NCI-H524 treated with DMSO at 0.1 percent for 48 hours (cell line): ENCODE measurements at places on chromosomes 2 and 18.

DNA sequence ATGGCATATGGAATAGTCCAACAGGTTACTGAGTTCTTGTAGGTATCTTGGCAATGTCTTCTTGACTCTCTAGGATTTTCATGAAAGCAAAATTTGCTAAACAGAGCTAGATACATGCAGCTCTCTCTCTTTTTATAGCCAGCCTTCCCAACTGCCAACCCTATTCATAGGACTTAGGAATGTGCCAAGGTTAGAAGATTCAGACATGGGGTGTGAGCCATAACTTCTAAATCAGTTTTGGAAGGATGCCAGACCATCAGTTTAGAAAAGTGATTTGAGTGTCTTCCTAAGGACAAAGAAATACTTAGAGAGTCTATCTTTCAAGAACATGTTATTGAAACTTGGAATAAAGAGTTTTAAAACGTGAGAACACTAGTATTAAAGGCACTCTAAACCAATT, 619.5 kb upstream of the FANCL start:
- no peak for DNase-seq

DNA sequence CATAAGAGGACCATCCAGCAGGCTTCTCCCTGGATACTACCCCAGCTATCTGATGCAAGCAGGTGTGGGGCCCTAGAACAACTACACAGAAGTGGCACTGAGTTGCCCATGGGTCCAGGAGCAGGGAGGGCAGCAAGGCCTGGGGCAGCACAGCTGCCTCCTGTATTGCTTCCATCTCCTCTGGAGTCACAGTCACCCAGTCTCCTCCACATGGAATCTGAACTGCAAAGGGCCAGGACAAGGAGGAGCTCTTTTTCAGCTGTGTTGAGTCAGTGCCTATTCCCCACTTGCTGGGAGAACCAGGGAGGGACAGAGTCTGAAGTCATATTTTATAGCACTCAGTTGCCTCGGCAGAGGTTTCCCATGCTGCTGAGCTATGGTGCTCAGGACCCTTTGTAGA, 67.9 kb upstream of the ALPP start:
- no peak for DNase-seq

DNA sequence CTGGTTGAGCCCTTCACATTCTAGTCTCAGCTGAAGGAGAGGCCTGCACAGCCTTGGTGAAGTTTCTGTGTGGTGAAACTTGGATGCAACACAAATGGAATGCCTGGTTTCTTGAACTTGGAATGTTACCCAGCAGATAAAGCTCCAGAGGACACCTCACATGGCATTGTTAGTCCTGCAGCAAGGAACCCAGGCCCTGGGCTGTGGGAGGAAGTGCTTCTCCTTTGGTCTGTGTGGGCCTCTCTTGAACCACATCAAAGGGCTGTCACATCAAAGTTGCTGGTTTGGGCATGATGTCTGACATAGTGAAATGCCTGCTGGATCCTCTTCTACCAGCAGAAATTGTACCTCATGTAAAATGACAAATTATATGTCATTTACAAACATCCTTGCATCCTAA, 198.5 kb downstream of the FHOD3 start:
- no peak for DNase-seq

DNA sequence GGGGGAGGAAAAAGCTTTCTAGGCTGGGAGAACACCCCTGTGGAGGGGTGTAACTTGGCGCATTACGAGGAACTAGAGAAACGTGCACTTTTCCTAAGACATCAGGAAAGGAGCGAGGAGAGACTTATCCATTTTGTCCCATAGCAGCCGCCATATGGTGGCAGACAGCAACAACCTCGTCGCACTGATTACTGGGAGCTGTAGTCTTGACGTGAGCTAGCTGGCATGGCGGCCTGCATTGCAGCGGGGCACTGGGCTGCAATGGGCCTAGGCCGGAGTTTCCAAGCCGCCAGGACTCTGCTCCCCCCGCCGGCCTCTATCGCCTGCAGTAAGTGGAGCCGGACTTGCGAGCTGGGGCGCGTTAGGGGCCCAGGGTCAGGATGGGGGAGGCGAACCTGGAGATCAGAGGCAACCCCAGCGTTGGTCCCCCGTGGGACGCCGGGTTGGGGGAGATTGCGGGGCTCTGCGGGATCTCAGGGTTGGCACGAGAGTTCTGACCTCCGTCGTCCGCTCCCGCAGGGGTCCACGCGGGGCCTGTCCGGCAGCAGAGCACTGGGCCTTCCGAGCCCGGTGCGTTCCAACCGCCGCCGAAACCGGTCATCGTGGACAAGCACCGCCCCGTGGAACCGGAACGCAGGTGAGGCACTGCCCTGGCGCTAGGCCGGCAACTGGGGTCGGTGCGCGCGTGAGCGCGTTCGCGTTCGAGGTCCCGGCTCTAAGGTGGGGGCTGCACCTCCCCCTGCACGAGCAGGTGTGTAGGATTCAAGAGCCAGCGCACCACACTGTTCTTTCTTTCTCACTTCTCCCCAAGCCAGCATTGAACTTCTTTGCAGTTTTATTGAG, at the start of gene MRPL19:
MRPL19 (plus strand) TSS at position 201 of the 843 bp plus-strand sequence; CDS start at position 226, 25 bp downstream.
- DNase-seq: peak; percentile 80

- DNase-seq: no peak
Measured at GRCh38 chr2:70474256-70474848, 79.3 kb downstream of the TGFA start.

GRCh38 chr2:164873210-164873908, 31.7 kb upstream of the COBLL1 start:
- no peak for DNase-seq

GRCh38 chr2:98896944-98897343, 39.1 kb downstream of the CRACDL start:
- DNase-seq: no peak

GRCh38 chr2:144950899-144951560, 431.1 kb upstream of the ZEB2 start:
- no peak for DNase-seq

DNA sequence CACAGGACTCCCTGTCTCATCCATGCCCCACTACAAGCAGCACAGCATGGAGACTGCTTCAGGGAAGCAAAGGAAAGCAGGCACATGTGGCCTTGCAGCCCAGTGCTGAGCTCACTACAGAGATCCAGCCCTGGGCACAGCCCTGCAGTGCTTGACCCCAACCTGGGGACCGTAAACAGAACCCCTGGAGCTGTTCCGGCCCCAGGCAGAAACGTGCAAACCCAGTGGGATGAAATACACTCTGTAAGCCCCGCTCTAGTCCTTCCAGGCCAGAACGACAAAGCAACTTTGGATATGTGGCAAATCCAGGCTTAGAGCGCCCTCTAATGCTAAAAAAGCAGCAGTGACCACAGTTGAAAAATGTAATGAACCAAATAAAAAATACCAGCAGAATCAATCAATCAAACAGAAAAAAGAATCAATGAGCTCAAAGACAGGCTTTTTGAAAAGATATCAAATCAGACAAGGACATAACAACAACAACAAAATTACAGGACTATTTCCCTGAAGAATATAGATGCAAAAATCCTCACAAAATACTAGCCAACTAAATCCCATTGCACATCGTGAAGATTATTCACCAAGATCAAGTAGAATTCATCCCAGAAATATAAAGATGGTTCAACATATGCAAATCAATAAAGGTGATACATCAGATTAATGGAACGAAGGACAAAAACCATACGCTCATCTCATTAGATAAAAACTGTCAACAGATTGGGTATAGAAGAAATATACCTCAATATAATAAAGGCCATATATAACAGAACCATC, 45.6 kb downstream of the ZNF519 start:
- DNase-seq: no peak

- DNase-seq: no peak
Measured at GRCh38 chr2:15720561-15721307, 129.1 kb downstream of the DDX1 start.

- no peak for DNase-seq
Measured at GRCh38 chr2:57437077-57437476, 609.5 kb upstream of the VRK2 start.

- DNase-seq: peak; percentile 75
Measured at GRCh38 chr2:66432801-66433694, 1.9 kb upstream of the MEIS1 start.

DNA sequence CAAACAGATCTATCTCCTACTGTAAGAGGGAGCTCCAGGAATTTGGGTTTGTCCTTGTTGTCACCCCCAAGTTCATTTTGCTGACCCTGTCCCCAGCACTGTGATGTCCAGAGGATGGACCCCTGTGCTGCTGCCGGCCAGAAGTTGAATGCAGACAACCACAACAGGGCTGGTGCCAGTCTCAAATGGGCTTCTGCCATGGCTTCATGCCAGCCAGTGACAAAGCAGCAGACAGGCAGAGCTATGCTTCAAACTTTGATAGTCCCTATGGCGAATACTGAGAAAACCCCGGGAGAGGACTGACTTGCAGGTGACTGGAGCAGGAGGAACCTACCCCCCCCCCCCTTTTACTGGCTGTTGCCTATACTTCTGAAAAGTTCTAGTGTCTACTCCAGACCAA, 3.2 kb downstream of the SMAD7 start:
- DNase-seq: no peak

DNA sequence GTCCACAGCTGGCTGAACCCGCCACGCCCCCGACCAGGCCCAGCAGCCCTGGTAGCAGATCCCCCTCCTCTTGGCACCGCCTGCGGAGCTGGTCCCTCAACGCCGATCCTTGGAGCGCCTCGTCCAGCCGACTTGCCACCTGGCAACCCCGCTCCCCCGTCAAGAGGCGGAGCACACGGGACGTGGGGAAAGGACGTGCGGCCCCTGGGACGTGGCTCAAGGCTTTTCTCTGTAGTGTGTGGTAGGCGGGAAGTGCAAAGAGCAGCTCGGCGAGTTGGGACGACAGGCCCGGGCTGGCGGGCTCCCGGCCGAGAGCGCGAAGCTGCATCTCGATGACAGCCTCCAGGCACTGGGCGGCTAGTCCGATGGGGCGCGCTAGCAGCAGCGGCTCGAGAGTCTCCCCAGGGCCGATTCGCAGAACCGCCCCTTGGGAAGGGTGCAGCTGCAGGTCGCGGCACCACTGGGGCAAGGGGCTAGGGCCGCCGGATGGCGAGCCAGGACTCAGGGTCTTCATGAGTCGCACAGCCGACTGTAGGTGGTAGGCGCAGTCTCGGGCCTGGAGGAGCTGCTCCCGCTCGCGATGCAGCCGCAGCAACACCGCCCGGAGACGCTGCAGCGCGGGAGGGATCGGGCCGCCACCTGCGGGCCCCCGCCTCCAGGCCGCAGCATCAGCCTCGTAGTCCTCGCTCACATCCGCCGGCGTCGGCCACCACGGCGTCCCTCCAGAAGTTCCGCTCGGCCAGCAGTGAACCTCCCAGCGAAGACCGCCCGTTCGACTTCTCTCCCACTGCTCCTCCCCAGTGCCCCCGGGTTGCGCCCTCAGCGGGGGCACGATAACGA, 617 bp downstream of the CCDC142 start:
- DNase-seq: no peak

DNA sequence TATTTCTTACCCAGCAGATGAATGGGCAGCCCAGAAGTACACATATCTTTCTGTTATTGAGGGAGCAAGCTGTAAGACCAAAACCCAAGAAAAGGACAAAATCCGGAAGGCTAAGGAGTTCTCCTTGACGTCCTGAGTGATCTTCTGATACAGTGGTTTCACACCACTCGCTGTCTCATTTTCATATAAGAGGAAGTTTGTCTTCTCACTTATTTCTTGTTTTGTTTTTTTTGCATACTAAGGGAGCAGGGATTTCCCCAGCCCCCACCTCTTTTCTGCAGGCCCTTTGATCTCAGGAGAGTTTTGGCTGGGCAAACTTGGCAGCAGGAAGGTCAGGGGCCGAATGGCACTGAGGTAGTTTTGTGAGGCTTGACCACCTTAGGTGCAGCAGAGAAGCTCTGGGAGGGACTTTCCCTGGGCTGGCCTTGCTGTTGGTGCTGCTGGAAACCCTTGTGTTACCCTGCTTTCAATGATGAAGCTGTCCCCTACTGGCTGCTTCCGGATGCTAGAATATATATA, 13.3 kb downstream of the CHRNA1 start:
- DNase-seq: no peak

GRCh38 chr2:182179176-182179575, 193.5 kb downstream of the PPP1R1C start:
- DNase-seq: no peak

GRCh38 chr2:64263315-64263714, 119.1 kb upstream of the PELI1 start:
- peak; percentile 67 for DNase-seq

DNA sequence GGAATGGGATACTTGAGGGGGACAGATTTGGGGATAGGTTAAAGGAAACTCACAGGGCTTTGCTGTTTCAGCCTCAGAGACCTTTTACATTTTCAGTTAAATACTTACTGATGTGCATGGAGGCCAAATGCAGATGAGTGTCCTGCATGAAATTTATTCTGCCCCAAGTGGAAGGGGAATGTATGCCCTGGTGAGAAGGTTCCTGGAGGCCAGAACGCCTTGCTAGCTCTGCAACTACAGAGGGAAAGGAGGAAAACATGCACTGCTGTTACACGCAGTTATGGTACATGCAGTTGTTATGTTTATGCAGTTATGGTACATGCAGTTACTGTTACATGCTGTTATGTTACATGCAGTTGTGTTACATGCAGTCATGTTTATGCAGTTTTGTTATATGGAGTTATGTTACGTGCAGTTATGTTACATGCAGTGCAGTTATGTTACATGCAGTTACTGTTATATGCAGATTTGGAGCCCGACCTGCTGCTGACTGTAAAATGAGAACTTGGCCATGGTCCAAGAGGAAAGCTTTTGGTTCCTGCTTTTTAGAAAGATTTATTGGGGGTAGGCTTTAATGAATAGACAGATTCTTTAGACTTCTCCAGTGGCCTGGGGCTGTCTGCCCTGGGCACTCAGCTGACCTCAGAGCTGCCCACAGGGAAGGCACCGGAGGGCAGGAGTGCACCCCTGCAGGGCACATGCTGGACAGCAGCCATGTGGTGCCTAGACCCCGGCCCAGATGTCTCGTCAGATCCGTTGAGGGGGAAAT, 84.1 kb downstream of the LDLRAD4 start:
- DNase-seq: no peak

GRCh38 chr2:216206041-216206703, 97.0 kb downstream of the XRCC5 start:
- no peak for DNase-seq

GRCh38 chr2:223043164-223043941, 8.6 kb upstream of the KCNE4 start:
- no peak for DNase-seq

DNA sequence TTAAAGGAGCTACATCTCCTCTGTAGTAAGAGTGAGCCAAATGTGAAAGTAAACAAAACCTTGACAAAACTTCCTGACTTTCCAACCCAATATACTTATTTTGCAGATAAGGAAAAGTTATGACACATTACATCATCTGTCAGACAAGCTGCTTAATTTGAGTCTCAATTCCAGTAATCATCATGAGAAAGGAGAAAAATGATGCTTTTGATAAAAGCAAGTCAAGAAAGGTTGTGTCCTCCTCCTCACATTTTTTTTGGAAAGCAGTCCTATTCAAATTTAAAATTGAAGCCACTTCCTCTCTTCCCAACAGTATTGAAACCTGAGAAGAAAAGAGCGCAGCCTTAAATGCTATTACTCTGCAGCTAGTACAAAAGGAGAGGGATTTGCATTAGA, 519.6 kb downstream of the LRP1B start:
- no peak for DNase-seq

- DNase-seq: no peak
Measured at GRCh38 chr18:61851940-61852451, 40.8 kb downstream of the RNF152 start.

GRCh38 chr2:18752022-18752493, 162.7 kb upstream of the NT5C1B start:
- DNase-seq: no peak

GRCh38 chr2:20113986-20114938, 62.8 kb upstream of the LAPTM4A start:
- no peak for DNase-seq

GRCh38 chr18:69177702-69178101, 223.0 kb upstream of the DOK6 start:
- no peak for DNase-seq

- no peak for DNase-seq
Measured at GRCh38 chr18:43870626-43871025, 593.3 kb upstream of the SYT4 start.
